ENCODE measurements at places on chromosomes 3 and 15.

DNA sequence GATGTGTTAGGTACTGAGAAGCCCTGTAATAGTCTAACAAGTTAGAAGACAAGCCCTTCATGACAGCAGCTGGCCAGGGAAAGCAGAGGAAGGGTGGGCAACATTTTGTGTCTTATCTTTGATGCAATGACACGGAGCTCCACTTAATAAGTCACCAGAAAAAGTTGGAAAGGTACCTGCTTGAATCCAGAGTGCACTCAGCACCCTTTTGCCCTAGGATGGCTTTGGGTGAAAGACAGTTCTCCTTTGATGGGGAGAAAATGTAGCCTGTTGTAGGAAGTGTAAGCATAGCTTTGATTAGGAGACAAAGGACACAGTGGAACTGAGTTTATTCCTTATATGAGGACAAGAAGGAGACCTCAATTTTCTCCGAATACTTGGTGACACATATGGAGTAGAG is 137.0 kb downstream of the ARPP21 start:
- DNase-seq: no peak

DNA sequence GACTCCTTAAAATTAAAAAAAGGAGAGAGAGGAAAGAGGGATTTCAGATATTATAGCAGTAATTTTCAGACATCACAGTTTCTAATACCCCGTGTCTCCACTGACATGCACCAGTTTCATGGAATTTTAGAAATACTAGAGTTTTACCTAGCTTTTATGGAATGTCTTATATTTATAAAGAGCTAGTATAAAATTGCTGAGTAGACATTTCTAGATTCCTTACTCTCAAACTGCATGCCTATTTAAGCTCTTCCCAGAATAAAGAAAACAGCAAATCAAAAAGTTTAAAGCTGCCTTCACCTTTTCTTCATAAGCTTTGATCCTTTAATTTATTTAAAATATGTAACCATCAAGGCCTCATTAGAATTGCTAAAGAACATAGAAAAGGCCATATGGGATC is 247.4 kb upstream of the IL12A start:
- no peak for DNase-seq

DNA sequence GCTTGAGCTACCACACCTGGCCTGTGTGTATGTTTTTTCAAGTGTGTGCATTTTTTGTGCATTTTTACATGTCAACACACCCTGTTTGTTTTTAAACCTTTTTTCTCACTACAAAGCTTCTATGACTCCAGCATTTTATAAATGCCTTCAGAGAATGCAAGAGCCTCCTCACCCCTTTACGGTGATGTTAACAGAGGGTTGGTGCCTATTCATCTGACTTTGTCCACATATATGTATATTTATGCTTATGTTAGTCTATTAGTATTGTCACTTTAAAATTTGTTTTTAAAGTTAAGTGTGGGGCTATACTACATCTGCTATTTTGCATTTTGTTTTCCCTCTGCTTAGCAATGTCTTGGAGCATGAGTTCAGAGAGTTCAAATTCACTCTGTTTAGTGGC is 45.8 kb downstream of the EEFSEC start:
- no peak for DNase-seq

GRCh38 chr3:55654123-55654760 is 167.1 kb upstream of the WNT5A start:
- DNase-seq: no peak

GRCh38 chr15:37765786-37766185 is 168.7 kb upstream of the TMCO5A start:
- DNase-seq: no peak

DNA sequence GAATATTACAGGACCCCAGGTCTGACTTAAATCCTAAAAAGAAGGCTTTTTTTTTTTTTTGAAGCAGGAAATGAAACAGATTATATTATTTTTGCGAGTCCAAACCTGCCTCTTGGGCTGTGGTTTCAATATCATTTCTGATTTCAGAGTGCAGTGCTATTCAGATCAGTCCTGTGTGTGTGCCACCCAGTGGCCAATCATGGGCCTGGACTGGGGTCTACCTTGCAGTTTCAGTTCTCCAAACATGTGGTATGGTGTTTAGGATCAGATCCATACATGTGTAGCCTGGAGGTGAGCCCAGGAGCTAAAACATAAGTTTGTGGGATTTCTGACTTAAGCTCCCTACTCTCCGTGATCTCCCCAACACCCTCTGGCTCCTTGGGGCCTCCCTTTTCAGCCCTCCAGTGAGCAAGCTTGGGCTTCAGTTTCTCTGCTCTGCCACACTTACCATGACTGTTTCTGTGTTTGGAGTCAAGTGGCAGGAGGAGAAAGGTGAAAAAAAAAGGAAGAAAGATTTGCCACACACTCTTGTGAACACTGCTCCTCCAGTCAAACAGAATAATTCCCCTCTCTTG is 12.1 kb upstream of the THSD4 start:
- peak; percentile 35 for DNase-seq

DNA sequence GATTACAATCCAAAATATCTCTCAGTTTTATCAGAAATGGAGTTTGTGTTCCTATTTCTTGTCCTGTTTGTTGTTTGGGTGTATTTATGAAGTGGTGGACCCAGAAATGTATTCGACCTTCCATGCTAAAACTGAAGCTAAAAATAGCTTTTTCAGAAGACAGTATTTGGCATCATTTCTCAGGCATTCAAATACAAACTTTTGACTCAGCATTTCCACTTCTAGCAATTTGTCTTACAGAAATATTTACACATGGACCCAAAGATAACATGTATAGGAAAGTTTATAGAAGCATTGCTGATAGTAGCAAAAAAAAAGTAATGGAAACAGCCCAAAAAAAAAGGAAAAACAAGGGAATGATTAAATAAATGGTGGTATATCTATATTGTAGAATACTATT is 156.3 kb downstream of the HCN4 start:
- no peak for DNase-seq

- DNase-seq: no peak
These were observed 320.2 kb downstream of the CHST2 start for GRCh38 chr3:143439817-143440216.

- DNase-seq: no peak
These were observed 18.6 kb upstream of the RGMA start for GRCh38 chr15:93107646-93108045.

GRCh38 chr3:10364806-10365205 is 43.9 kb upstream of the SEC13 start:
- DNase-seq: no peak

DNA sequence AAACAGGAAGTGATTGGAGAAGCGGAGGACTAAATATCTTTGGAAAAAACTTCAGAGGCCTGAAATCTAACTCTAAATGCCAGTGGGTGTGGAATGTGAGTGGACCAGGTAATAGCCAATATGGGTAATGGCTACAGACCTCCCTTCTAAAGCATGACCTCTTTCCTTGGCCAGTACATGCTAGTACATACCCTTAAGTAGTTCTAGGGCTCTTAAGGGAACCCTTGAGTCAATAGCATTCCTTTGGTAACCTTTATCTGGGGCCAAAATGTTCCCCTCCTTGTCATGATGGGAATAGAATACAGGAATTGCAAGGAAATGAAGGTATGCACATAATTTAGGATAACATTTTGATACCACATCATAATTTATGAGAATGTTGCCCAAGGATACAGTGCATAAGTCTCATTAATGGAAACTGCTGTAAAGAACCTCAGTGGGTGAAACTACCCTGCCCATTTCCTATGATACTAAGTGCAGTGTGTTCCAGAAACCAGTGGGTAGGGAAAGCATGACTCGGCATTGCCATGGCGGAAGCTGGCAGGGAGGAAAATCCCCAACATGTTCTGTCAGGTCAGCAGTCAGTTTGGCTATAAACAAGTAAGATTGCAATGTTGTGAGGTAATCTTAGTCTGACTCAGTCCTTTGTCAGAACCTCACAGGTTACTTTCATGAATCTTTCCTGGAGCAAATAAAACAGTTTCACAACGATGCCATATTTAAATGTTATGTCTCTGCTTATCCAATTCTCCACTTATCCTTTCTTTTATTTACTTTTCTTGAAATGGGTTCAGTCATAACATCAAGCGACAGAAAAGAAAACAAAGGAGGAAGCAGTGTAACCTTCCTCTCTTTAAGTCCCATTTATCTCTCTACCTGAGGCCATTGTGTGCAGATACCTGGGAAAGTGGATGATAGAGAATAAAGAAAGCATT is 23.5 kb upstream of the RAP2B start:
- no peak for DNase-seq

- peak; percentile 12 for DNase-seq
These were observed 36.8 kb downstream of the HGD start for GRCh38 chr3:120645083-120645845.

GRCh38 chr3:147403511-147403910 is 2.8 kb downstream of the ZIC4 start:
- no peak for DNase-seq

- DNase-seq: no peak
These were observed 3.3 kb downstream of the CRYGS start for GRCh38 chr3:186540835-186541226.

DNA sequence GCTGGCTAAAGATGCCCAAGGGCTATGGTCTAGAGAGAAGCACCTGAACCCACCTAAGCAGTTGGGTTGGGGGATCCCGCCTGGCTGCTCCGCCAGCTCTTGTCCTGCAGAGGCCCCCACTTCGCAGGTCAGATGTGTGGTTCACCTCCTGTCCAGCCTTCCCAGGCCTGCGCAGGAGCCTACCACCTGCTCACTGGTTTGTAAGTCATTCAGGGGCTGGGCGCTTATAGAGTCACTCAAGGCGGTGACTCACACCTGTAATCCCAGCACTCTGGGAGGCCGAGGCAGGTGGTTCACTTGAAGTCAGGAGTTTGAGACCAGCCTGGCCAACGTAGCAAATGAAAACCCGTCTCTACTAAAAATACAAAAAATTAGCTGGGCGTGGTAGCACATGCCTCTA is 3.9 kb upstream of the FURIN start:
- DNase-seq: no peak

- DNase-seq: no peak
These were observed 142.4 kb downstream of the LRRC28 start for GRCh38 chr15:99393641-99394040.

DNA sequence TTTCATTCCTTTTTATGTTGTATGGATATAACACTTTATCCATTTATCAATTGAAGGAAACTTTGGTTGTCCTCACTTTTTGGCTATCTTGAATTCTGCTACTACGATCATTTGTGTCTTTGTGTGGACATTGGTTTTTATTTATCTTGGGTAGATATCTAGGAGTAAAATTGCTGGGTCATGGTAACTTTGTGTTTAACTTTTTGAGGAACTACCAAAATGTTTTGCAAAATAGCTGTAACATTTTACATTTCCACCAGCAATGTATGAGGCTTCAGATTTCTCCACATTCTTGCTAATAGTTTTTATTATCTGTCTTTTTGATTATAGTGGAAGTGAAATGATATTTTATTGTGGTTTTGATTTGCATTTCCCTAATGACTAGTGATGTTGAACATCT is 55.6 kb downstream of the TLNRD1 start:
- no peak for DNase-seq

DNA sequence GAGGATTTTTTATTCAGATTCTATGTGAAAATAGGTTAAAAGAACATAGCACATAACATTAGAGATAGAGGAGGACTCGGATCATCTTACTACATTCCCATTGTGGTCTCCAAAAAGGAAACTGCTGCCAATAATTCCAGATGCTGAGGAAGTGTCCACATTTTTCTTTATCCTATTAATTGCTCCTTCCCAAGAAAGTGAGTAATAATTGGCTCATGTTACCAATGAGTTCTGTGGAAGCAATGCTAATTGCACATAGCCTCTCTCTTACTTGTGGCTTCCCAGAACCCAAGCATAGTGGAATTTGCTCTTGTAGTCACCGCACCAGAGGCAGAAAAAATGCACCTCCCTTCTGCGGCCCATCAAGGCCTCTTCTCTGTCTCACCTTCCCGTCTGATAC is 208.4 kb downstream of the PLOD2 start:
- DNase-seq: no peak

GRCh38 chr15:39154227-39154638 is 426.6 kb upstream of the THBS1 start:
- DNase-seq: no peak

GRCh38 chr15:56946150-56946549 is 27.7 kb downstream of the TCF12 start:
- DNase-seq: no peak

GRCh38 chr3:195715583-195716266 is 5.1 kb upstream of the MUC20 start:
- no peak for DNase-seq

DNA sequence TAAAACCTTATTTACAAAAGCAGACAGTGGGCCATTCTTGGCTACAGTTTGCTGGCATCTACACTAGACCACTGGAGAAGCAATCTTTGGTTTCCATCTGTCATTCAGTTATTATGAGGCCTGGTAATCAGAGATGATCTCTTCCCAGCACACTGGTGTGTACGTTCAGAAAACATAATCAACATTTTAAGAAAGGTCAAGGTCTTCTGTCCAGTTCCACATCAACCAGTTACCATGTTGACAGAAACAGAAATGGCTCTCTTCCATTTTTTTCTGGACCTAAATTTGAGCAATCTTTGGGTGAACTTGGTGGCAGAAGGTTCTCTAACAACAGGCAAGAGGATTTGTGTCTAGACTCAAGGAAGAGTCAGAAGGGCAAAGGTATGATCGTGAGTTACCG is 29.8 kb upstream of the ARHGEF3 start:
- DNase-seq: no peak

DNA sequence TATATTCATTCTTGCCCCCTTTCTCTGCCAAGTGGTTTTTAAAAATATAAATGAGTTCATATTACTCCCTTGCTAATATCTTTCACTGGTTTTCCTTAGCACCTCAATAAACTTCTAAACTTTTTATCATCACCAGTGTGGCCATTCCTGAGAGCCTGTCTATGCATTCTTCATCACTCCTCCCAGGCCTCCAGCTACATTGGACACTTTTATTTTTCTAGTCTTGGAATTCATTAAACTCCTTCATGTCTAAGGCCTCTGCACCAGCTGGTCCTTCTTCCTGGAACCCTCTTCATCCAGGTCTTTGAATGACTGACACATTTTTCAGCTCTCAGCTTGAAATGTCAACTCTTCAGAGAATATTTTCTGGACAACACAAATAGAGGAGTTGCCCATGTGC is 120.4 kb upstream of the P2RY1 start:
- DNase-seq: no peak

- DNase-seq: no peak
These were observed 4.6 kb downstream of the CACNA1D start for GRCh38 chr3:53498806-53499641.

DNA sequence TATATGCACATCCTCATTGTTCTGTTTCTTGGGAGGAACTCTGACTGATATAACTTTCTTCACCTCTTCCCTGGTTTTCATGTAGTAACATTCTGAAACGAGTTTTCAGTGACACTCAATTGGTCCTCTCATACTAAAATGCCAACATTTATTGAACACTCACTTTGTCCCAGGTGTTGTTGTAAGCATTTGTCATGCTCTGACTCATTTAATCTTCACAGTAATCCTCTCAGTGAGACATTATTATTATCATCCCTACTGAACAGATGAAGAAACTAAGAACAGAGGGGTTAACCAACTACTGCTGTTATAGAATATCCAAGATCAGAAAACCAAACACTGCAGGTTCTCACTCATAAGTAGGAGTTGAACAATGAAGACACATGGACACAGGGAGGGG is 94.1 kb upstream of the MRPL3 start:
- no peak for DNase-seq

GRCh38 chr3:100709842-100710260 is 557 bp downstream of the TFG start:
- peak; percentile 49 for DNase-seq

GRCh38 chr15:42121682-42122081 is 27.3 kb upstream of the PLA2G4D start:
- no peak for DNase-seq

GRCh38 chr3:42712688-42713372 is 10.2 kb upstream of the HHATL start:
- no peak for DNase-seq

- DNase-seq: no peak
These were observed 262.4 kb upstream of the PROK2 start for GRCh38 chr3:72047221-72047871.

Data from NCI-H146 (cell line).